ENCODE measurements at places on chromosomes 16 and 17.

- DNase-seq = no peak
- H3K27ac ChIP-seq = no peak overlapping the region
- H3K27me3 ChIP-seq = no peaks in the 10 kb centered on the region
- no peaks in the 10 kb centered on the region for H3K36me3 ChIP-seq
Observed at GRCh38 chr17:27771586-27771985, 28.7 kb downstream of the NOS2 start.

DNA sequence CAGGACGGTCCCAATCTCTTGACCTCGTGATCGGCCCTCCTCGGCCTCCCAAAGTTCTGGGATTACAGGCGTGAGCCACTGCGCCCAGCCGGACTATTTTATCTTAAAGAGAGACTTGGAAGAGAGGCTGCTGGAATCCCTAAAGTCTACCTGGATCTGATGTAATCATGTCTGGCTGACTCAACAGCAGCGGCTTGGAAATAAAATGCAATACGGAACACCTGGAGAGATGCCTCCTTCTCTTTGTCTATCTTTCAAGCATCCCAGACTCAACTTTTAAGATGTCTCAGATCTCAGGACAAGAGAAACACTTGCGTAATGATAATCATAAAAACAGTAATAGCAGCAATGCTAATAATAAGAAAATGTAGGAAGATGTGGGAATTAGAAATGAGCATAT, 95.6 kb downstream of the CDH8 start:
- no peaks in the 10 kb centered on the region for H3K27me3 ChIP-seq
- DNase-seq = no peak
- no peaks in the 10 kb centered on the region for H3K36me3 ChIP-seq
- no peaks in the 10 kb centered on the region for H3K4me1 ChIP-seq
- H3K27ac ChIP-seq = no peak overlapping the region

GRCh38 chr16:84555418-84556196, 51.1 kb upstream of the MEAK7 start:
- H3K27me3 ChIP-seq = no peaks in the 10 kb centered on the region
- H3K36me3 ChIP-seq = no peaks in the 10 kb centered on the region
- no peaks in the 10 kb centered on the region for H3K4me1 ChIP-seq
- no peak for DNase-seq

- no peak for DNase-seq
- H3K4me1 ChIP-seq = no peaks in the 10 kb centered on the region
- H3K36me3 ChIP-seq = no peaks in the 10 kb centered on the region
- H3K4me3 ChIP-seq = no peak overlapping the region
- no peaks in the 10 kb centered on the region for H3K27me3 ChIP-seq
- no peak overlapping the region for H3K27ac ChIP-seq
Observed at GRCh38 chr16:76278980-76279379, 1.8 kb downstream of the CNTNAP4 start.

DNA sequence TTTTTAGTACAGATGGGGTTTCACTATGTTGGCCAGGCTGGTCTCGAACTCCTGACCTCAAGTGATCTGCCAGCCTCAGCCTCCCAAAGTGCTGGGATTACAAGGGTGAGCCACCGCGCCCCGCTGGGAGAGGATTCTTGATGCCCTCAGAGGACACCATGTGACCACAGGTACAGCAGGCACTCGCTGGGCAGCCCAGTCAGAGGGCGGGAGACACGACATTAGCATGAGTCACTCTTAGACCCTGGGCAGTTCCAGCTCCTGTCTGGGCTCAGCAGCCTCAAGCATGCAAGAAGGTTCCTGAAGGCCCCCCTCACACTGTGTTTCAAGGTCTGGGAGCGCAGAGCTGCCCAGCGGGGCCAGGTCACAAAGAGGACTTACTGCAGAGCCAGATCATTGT, 11.9 kb downstream of the STAC2 start:
- H3K27ac ChIP-seq = peak overlapping the region; percentile 80
- H3K4me1 ChIP-seq = peaks cover 83% of the 10 kb centered on the region
- no peak for DNase-seq
- H3K36me3 ChIP-seq = peaks cover 24% of the 10 kb centered on the region
- H3K27me3 ChIP-seq = no peaks in the 10 kb centered on the region

DNA sequence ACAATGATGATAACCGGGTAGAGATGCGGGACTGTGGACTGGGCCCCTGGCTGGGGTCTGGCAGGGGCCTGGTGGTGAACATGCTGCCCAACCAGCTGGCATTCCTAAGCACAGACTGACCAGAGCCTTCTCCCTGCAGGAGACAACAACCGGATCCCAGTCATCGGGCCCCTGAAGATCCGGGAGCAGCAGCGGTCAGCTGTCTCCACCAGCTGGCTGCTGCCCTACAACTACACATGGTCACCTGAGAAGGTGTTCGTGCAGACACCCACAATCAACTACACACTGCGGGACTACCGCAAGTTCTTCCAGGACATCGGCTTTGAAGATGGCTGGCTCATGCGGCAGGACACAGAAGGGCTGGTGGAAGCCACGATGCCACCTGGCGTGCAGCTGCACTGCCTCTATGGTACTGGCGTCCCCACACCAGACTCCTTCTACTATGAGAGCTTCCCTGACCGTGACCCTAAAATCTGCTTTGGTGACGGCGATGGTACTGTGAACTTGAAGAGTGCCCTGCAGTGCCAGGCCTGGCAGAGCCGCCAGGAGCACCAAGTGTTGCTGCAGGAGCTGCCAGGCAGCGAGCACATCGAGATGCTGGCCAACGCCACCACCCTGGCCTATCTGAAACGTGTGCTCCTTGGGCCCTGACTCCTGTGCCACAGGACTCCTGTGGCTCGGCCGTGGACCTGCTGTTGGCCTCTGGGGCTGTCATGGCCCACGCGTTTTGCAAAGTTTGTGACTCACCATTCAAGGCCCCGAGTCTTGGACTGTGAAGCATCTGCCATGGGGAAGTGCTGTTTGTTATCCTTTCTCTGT, 5.1 kb upstream of the SLC7A6 start:
- H3K27ac ChIP-seq = peak overlapping the region; percentile 77
- DNase-seq = no peak
- peaks cover 26% of the 10 kb centered on the region for H3K4me1 ChIP-seq

- peak; percentile 32 for DNase-seq
- no peak overlapping the region for H3K27ac ChIP-seq
- H3K27me3 ChIP-seq = peaks cover 20% of the 10 kb centered on the region
- H3K4me3 ChIP-seq = no peak overlapping the region
- no peaks in the 10 kb centered on the region for H3K36me3 ChIP-seq
Observed at GRCh38 chr16:88170528-88170991, 212.2 kb upstream of the ZNF469 start.

- no peak for DNase-seq
- no peaks in the 10 kb centered on the region for H3K4me1 ChIP-seq
- no peaks in the 10 kb centered on the region for H3K27me3 ChIP-seq
- H3K4me3 ChIP-seq = no peak overlapping the region
Observed at GRCh38 chr16:26830428-26831127, 236.1 kb upstream of the C16orf82 start.

GRCh38 chr16:870856-871561, 70.5 kb upstream of the GNG13 start:
- H3K36me3 ChIP-seq = peaks cover 70% of the 10 kb centered on the region
- no peaks in the 10 kb centered on the region for H3K4me1 ChIP-seq
- H3K4me3 ChIP-seq = no peak overlapping the region
- no peak overlapping the region for H3K27ac ChIP-seq
- H3K27me3 ChIP-seq = no peaks in the 10 kb centered on the region

DNA sequence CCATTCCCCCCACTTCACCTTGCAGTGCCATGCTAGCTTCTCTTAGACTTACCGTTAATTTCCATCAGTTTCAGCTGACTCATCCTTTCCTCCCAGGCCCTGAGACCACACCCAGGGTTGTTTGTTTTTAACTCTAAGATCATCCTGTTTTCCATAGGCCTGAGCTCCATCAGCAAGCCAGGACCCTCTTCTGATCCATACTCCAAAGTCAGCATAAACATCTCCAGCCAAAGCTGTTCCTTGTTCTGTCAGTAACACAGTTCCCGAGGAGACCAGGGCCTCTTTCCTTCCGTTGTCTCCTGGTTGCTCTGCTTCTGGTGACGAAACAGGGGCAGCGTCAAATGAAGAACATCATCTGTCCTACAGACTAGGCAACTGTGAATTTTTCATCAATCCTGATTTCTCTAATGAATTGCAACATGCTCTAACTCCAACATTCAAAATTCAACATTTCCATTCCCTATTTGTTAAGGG, 83.8 kb upstream of the HNF1B start:
- no peaks in the 10 kb centered on the region for H3K4me1 ChIP-seq
- H3K27me3 ChIP-seq = peaks cover 7% of the 10 kb centered on the region
- H3K4me3 ChIP-seq = no peak overlapping the region

GRCh38 chr16:2493605-2494004, 18.7 kb downstream of the TBC1D24 start:
- no peak overlapping the region for H3K27ac ChIP-seq
- no peaks in the 10 kb centered on the region for H3K27me3 ChIP-seq
- H3K4me1 ChIP-seq = peaks cover 10% of the 10 kb centered on the region
- peaks cover 4% of the 10 kb centered on the region for H3K36me3 ChIP-seq
- DNase-seq = no peak

DNA sequence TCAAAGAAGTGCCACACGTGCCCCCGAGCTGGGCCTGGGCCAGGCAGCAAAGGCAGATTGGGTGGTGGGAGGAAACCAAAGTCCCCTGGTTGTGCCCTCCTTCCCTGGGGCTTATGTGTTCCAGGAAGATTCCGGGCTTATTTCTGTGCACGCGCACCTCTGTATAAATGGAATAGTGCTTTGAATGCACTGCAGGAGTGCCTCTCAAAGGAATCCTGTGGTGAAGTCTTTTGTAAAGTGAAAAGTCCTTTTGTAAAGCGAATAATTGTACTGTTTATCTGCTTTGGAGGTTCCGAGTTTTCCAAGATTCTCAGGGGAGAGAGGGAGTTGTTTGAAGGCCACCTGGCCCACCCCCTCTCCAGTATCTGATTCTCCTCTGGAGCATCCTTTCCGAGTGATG, 26.8 kb downstream of the C17orf75 start:
- no peak for DNase-seq
- peaks cover 8% of the 10 kb centered on the region for H3K4me1 ChIP-seq
- no peak overlapping the region for H3K27ac ChIP-seq
- H3K36me3 ChIP-seq = no peaks in the 10 kb centered on the region
- no peak overlapping the region for H3K4me3 ChIP-seq

DNA sequence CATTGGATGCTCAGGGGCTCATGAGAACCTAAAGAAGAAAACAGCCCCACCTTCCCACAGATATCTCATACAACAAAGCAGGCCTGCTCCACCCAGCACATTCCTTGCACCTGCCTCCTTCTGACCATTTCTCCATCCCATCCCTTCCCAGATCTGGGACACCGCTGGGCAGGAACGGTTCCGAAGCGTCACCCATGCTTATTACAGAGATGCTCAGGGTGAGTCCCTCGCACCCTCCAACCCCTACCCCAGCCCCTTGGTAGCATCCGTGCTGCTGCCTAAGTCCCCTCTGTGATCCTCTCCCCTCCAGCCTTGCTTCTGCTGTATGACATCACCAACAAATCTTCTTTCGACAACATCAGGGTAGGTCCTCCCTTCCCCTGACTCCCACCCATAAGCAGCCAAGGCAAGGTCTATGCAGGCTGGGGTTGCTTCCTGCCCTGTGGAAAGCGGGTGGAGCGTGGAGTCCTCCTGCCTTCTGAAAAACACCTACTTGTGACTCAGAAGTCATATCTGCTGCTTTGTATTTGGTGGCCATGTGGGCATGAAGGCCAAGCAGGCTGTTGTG, 5.4 kb upstream of the NHERF1 start:
- no peaks in the 10 kb centered on the region for H3K36me3 ChIP-seq
- H3K4me3 ChIP-seq = no peak overlapping the region
- H3K27ac ChIP-seq = no peak overlapping the region

DNA sequence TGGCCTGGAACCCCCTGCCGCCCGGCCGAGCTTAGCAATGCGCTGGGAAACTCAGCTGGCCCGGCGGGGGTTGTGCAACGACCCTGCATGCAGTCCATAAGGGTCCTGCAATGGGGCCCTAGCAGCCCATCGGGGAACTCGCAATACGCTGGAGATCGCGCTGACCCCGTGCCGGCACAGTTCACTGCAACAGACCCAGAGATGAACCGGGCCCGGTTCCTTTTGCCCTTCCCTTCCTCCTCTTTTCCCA, 375 bp downstream of the SLC25A11 start:
- peak overlapping the region; percentile 83 for H3K4me3 ChIP-seq
- H3K36me3 ChIP-seq = peaks cover 36% of the 10 kb centered on the region
- peaks cover 4% of the 10 kb centered on the region for H3K4me1 ChIP-seq
- no peaks in the 10 kb centered on the region for H3K27me3 ChIP-seq

DNA sequence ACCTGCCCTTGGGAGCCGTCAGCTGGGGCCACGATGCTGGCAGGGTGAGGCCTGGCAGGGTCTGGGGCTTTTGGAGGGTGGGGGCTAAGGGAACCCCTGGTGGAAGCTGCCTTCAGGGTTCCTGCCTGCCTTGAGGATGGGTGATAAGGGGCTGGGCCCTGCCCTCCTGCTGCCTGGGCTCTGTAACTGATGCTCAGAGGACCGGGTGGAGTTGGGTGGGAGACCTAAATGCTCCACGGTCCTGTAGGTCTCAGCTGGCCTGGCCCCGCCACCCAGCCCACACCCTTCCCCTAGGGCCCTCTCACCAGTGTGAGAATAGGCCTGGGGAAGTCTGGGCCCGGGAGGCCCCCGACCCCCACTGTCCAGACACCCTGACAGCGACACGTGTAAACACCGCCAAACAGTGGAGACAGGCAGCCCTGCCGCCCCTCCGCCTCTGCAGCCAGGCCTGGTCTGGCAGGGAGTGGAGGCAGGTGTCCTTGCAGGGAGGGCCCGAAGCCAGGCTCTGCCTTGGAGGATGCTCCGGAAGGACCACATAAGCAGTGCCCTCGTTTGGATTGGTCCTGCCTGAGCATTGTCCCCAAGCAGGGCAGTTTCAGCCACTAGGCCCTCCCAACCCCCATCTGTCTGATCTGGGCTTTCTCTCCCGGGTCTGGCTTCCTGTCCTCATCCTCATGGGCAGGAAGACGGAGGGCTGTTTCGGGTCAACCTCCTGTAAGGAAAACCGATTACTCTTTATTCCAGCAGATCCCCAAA, 6.5 kb upstream of the BAHCC1 start:
- H3K4me1 ChIP-seq = peaks cover 44% of the 10 kb centered on the region
- H3K4me3 ChIP-seq = no peak overlapping the region
- peaks cover 4% of the 10 kb centered on the region for H3K27me3 ChIP-seq
- no peak for DNase-seq
- H3K27ac ChIP-seq = peak overlapping the region; percentile 91
- no peaks in the 10 kb centered on the region for H3K36me3 ChIP-seq

DNA sequence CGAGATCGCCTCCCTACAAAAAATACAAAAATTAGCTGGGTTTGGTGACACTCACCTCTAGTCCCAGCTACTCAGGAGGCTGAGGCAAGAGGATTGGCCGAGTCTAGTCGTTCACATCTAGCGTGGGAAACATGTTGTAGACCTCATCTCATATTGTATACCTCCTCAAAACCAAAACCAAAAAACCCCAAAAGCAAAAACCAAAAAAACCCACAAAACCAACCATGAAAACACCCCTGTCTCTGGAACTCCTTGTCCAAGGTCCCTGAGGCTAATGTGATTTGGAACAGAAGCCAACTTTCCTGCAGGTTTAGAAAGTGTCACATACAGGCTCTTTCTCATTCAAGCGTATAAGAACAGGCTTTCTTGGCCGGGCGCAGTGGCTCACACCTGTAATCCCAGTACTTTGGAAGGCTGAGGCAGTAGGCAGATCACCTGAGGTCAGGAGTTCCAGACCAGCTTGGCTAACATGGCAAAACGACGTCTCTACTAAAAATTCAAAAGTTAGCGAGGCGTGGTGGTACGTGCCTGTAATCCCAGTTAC, 29.0 kb downstream of the RAB11FIP3 start:
- H3K36me3 ChIP-seq = no peaks in the 10 kb centered on the region
- H3K27me3 ChIP-seq = no peaks in the 10 kb centered on the region
- H3K4me1 ChIP-seq = peaks cover 11% of the 10 kb centered on the region

GRCh38 chr17:59550703-59551102, 14.7 kb upstream of the DHX40 start:
- no peak overlapping the region for H3K4me3 ChIP-seq
- DNase-seq = no peak
- H3K36me3 ChIP-seq = no peaks in the 10 kb centered on the region
- H3K27ac ChIP-seq = no peak overlapping the region
